ENCODE measurements at places on chromosomes 3 and 15. TPM values are rescaled to one million over a fixed set of nuclear protein-coding genes. Genes with fewer than 3 reads are reported as not detected.

Gene SV2B
- total RNA-seq = not detected

Gene INAFM2
- 15.0 TPM for total RNA-seq

DNA sequence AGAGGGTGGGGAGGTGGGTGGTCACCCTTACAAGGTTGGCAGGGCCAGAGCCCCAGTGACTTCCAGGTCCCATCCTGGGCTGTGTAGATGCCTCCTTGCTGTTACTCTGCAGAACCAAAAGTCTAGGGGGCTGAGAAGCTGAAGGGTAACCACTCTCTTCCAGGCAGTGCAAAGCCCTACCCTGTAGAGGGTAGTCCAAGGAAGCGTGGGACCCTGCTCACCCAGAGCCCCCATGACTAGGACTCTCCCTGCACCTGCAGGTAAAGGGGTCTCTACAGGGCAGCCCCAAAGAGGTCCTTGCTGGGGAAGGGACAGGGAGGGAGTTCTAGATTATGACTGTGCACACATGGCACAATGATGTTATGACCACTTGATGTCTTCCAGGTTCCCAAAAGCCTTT, 14.2 kb downstream of the GHRL start:
- H3K27ac ChIP-seq = no peak overlapping the region
- no peaks in the 10 kb centered on the region for H3K27me3 ChIP-seq
- H3K36me3 ChIP-seq = peaks cover 35% of the 10 kb centered on the region
- DNase-seq = no peak

DNA sequence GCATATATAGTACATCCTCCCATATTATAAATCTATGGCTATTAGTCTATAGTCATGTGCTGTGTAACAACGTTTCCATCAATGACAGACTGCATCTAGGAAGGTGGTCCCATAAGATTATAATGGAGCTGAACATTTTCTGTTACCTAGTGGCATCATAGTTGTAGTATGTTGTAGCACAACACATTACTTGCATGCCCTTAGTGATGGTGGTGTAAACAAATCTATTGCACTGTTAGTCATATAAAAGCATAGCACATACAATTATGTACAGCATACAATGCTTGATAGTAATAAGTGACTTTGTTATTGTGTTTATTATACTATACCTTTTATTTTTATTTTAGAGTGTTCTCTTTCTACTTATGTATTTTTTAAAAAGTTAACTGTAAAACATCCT, 37.4 kb upstream of the TNFSF10 start:
- no peak overlapping the region for H3K4me3 ChIP-seq
- no peaks in the 10 kb centered on the region for H3K36me3 ChIP-seq
- H3K27me3 ChIP-seq = no peaks in the 10 kb centered on the region
- H3K27ac ChIP-seq = no peak overlapping the region
- no peak for DNase-seq

GRCh38 chr3:31116651-31117050, 222.2 kb upstream of the GADL1 start:
- no peaks in the 10 kb centered on the region for H3K36me3 ChIP-seq
- no peak for DNase-seq
- no peaks in the 10 kb centered on the region for H3K27me3 ChIP-seq
- no peaks in the 10 kb centered on the region for H3K4me1 ChIP-seq
- H3K4me3 ChIP-seq = no peak overlapping the region

DNA sequence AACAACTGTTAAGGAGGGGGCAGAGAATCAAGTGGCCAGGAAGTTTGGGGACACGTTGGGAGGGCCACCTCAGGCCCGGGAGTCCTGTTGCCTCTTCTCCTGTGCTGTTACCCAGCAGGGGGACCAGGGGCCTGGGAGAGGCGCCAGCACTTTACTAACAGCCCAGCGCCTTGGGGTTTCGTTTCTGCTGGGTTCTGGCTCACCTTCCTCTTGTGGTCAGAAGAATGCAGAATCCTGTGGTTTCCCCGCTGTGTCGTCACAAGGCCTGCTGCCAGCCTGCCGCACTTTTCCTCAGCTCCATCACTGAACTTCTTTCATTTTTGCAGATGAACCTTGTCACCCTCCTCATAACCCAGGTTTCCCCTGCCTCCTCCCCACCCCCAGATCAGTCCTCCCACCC, 67.7 kb downstream of the SLC30A4 start:
- no peaks in the 10 kb centered on the region for H3K36me3 ChIP-seq
- DNase-seq = peak; percentile 81
- H3K27me3 ChIP-seq = no peaks in the 10 kb centered on the region
- peaks cover 43% of the 10 kb centered on the region for H3K4me1 ChIP-seq
- H3K4me3 ChIP-seq = peak overlapping the region; percentile 9

Data from activated CD8-positive, alpha-beta T cell treated with anti-CD3 and anti-CD28 coated beads for 36 hours (primary cell).